ENCODE measurements at places on chromosomes 2 and 18.

DNA sequence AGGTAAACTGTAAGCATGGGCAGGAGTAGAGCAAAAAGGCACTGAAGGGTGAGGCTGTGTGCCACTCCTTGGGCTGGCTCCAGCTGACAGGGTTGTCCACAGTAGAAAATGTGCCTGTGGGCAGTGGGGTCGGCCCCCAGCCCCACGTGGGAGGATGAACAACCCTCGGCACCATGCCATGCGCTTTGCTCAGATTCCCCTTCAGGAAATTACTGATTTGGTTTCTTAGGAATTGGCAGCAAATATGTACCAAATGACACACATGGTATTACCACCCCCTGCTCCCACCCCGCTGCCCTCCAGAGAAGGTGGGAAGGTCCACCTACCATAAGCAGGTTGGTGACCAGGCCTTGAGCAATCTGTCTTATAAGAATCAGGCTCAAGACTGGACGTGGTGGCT lies 13.6 kb downstream of the ADCY3 start:
- no peak for DNase-seq

- no peak for DNase-seq
Observed at GRCh38 chr2:135773319-135773718, 31.7 kb downstream of the UBXN4 start.

- DNase-seq, result no peak
Observed at GRCh38 chr2:37471994-37472393, 127.6 kb downstream of the QPCT start.

DNA sequence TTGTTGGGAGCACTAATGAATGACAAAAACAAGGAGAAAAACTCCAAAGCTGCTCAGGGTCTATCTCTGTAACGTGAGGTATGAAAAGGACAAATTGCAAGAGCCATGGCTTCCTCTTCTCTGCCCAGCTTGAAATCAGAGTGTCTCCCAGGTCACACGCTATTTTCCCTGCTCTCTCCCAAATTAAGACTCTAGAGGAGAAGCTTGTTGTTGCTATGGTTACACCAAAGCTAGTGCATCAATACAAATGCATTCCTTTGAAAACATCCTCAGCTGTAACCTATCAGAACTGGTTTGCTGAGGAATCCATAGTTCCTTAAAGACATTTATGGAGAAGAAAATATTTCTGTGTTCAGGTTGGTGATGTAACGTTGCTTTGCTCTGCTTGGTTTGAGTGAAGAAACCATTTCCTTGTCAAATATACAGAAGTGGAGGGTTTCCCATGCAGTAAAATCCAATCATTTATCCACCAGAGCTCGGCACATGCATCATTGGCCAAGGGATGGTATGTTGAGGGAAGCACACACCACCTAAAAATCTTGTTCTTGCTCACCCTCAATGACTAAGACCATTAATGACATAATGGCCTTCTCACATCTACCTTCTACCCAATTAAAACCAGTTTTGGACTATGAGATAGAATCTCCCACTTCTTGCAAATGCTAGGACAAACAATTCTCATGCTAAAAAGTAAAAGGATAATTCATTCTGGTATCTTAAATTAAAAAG lies 2135.6 kb upstream of the CELF4 start:
- DNase-seq, result no peak

GRCh38 chr2:113111823-113112287 lies 15.5 kb upstream of the IL1RN start:
- DNase-seq, result no peak

DNA sequence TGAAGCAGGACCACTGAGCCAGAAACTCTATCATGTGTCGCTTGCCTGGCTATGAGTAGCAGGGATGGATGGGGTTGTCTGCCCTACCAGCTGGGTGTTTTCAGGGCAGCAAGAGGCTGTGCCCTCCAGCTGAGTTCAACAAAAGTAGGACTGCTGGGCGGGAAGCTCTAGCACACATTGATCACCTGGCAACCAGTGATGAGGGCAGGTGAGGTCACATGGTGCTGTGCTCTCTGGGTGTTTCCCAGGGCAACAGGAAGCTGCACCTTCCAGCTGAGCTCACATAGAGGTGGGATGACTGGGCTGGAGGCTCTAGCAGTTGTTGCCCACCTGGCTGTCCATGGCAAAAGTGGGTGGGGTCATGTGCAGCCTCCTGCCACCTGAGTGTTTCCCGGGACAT lies 487.3 kb upstream of the VWC2L start:
- no peak for DNase-seq
